ENCODE measurements at places on chromosomes 2 and 18.

- peak; percentile 48 for DNase-seq
These were observed 384.0 kb downstream of the NBAS start for GRCh38 chr2:15177103-15177502.

- DNase-seq = no peak
These were observed 52.7 kb upstream of the CYP1B1 start for GRCh38 chr2:38128653-38129052.

DNA sequence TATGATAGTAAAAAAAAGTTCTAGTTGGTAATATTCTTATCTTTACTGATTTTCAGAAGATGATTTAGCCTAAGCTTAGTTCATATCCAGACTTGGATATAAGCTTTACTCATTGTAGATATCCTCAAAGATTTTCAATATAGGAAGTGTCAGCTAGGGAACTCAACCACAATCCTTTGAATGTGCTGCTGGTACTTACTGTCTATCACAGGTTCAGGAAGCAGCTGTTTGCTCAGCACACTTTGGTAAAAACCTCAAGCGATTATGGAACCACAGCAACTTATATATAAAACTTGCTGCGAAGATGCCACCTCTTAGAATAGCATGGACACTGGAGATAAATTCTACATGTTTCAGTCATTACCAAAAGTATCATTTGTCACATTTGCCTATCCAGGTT, 60.1 kb upstream of the TNFRSF11A start:
- DNase-seq = no peak

GRCh38 chr18:26383454-26384270, 157.4 kb downstream of the TAF4B start:
- no peak for DNase-seq

DNA sequence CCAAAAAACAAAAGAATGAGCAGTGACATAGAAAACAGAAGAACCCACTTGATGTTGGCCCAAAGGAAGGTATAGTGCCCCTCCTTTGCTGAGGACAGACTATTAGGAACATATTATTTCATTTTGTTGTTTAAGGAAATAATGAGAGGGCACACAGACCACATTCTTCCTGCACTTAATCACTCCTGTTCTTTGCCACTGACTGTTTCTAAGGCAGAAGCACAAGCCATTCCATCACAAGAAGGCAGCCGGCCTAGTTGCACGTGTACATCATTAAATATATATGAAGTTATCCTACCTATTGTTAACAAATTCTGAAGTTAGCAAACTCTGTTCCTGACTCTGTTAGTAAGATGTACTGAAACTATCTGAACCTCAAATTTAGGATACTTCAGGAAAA, 110.0 kb downstream of the LNPK start:
- no peak for DNase-seq

DNA sequence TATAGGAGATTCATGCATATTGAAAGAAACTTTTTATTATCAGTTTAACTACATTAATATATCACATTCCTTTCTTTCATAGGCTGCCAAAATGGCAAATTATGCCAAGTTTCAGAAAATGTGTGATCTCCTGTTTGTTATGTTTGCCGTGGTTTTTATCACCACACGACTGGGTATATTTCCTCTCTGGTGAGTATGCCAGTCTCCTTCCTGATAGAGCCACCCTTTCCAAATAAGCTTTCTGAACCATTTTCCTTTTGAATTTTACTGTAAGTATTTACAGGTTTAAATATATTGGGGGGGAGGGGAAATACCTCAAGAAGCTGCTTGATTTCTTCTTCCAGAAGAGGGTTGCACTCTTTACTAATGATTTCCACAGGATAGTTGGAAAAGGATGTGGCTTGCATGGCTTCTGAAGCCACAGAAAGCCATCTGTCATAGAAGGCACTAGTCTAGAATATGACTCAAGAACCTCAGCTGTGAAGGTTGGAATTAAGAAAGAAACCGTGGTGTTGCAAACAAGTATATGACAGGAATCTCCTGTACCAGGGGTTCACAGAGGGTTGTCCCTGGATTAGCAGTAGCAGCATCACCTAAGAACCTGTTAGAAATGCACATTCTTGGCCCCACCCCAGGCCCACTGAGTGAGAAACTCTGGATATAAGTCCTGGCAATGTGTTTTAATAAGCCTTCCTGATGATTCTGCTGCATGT, 84.5 kb upstream of the NOSTRIN start:
- no peak for DNase-seq

DNA sequence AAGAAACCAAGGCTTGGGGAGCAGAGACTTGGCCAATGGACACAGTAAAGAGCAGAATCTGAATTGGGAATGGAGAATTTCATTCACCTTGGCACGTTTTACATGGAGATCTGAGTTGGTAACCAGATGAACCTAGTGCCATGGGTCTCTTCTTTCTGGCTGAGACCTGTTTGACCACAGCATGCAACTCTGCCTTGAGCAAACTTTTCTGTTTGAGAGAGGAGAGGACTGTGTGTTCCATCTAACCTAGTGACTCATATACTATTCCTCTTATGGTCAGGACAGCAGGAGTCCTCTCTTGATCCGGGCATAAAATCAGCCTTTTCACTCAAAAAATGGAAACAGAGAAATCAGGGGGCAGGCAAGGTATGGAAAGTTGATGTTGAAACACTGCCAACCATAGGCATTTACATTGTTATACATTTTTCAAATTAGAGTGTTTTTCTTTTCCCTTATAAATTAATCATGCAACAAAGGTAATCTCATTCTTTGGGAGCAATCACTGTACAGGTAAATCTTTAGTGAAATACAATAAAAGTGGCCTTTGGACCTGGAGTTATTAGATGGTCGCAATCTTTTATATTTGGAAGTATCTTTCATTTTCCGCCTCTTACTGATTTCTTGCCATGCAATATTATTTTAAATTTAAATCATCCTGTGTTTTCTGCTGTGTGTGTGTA, 86.7 kb downstream of the NRP2 start:
- DNase-seq = no peak

DNA sequence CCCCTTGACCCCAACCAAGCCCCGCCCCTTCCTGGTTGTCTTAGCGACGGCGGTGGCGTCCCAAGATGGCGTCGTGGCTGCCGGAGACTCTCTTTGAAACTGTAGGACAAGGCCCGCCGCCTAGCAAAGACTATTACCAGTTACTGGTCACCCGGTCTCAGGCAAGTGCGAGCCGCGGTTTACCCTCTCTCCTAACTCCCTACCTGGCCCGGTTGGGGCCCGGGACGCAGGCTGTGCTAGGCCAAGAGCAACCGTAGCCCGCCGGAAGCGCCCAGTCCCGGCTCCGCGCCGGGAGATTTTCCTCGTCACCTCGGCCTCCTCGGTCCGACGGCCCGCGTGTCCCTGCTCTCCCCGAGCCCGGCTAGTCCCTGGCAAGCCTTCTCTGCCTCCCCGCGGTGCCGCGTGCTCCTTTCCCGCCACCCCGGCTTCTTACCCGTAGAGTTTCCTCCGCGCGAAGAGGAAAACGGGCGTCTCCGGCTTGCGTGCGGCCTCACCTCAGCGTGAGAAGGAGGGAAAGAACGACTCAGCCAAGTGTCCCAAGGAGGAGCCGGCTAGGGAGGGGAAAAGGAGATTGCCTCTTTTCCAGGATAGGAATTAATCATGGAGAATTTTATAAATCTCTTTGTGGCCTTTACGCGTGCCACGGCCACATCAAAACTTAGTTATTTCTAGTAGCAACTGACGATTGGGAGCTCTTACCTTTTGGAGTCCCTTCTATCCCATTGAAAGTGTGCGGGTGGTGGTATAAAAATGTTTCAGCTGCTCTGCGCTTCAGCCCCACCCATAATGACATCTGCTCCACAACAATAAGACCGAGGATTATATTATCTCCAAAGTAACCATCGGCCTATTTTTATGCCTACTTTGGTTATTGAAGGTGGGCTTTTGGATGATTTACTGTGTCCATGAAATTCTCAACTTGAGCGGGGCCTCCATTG, at the start of gene FBXO36:
Gene FBXO36 (plus strand): TSS at position 55 of the 938 bp plus-strand sequence. CDS start 11 bp downstream, at position 66.
- DNase-seq = peak; percentile 82

DNA sequence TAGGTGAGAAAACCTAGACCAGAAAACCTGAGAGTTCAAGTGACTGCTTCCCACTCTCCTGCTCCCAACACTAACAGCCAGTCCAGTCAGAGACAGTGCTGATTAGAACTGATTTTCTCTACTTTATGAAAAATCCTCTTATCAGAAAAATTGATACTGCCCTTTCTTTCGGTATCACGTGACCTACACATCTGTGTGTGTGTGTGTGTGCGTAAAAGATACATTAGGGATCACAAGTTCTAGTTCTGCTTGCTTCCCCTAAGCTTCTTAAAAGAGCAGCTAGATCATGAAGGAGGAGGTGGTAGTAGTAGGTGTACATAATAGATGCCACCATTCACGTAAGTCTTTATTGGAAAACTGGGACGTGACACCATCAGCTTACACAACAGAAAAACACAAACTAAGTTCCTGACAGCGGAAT, 1.5 kb downstream of the ARL5A start:
- DNase-seq = no peak

DNA sequence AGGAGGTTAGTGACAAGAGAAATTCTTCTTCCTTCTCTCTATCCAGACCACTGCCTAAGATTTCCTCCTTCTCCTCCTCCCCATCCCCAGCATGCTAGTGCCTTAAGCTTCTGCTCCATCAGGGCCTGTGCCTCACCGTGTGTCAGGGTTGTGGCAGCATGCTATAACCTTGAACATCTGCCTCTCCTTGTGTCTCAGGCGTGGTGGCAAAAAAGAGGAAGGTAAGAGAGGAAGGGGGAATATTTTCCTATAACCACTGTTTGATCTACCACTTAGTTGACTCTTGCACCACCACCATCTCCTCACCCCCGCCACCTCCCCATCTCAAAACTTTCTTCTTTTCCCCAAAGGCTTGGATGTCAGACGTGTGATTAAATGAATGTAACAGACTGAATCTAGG, 38.3 kb upstream of the PEX13 start:
- DNase-seq = no peak

DNA sequence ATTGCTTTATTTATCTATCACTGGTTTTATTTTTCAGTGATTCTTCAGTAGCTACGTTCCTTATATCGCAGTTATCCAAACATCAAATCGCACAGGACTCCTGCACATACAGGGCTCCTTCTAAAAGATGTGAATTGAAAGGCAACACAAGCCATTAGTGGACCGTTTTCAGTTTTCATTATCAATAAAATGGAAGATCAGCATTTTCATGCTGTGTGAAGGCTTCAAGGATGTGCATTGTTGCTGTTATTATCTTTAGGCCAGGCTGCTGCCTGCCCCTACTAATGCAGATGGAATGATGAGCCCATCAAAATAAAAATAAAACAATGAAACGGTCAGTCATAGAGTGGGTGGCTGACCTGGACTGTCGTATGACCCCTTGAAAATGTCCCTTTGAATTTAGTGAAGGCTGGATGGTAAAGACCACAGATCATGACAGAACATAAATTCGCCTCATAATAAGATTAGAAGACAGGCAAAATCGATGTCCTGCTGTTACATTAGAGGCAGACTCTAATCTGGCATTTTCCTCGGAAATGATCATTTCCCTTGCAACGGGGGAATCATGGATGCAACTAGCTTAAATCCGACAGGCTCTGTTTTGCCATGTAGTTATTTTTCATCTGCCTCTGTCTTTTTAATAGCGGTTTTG, 32.9 kb downstream of the ITGB6 start:
- no peak for DNase-seq

GRCh38 chr2:217477583-217477982, 525.2 kb downstream of the TNS1 start:
- no peak for DNase-seq

- DNase-seq = no peak
These were observed 212.7 kb downstream of the KCNE4 start for GRCh38 chr2:223264541-223265193.

DNA sequence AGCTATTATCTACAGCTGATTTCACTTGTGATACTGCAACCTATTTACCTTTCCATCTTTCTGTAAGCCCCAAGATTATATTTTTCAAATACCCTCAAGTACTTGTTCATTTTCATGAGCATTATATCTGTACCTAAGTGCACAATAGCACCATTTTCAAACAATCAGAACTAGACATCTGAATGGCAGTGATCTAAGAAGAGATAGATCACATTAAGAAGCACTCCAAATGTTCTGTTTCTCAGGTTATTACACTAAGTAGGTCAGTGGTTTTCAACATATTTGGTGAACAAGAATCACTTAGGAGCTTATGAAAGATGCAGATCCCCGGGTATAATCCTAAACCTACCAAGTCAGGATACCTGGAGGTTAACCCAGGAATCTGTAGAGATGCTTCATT, 872.7 kb downstream of the DCDC2C start:
- no peak for DNase-seq

- no peak for DNase-seq
These were observed 37.3 kb downstream of the ST3GAL5 start for GRCh38 chr2:85851253-85852151.

DNA sequence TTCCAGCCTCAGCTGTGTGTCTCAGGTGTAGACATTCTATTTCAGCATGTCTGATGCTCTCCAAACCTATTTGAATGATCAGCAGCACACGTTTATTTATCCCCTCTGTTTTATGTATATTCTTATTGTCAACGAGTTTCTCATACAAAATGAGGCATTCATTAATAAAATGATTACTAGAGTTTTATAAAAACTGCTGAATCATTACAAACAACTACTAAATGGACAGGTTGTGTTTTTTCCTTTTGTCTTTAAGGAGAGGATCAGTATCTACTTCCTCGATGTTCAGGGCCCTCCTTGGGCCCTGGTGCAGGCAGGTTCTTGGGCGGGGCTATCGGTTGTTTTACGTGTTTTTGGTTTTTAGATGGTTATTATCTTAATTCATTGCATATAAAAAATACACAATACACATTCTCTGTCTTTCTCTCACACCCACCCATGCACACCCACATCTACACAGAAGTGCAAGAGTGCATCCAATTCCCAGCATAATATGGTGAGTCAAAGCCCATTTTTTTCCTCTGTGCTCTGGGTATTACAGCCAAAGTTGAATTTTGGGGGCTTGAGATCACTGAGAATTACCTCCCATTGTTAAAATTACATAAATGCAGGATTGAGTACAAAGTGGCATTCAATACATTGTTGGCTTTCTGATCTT, 24.2 kb downstream of the LPIN1 start:
- DNase-seq = no peak

- DNase-seq = no peak
These were observed 64.5 kb downstream of the CRACDL start for GRCh38 chr2:98871506-98871905.

Data from activated T-cell treated with anti-CD3 and anti-CD28 coated beads for 48 hours (primary cell).